ENCODE measurements at places on chromosomes 7 and 10.

DNA sequence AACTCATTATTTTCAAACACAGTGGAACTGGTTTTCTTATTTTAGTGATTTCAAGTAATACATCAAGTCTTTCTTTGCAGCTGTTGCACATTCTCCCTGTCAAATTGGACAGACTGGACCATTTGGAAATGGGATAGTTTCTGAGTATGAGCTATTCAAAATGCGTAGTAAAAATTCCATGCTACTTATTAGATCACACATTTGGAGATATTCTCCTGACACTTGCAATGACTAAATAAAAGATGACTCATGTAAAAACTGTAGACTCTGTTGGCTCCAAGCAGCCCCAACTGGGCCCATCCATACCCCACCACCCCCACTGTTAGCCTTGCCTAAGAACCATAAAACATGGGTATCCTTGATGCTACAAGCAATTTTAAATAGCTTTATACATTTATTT lies 25.9 kb upstream of the BICC1 start:
- DNase-seq: no peak

GRCh38 chr7:130966246-130967009 lies 232.4 kb upstream of the KLF14 start:
- DNase-seq: no peak

DNA sequence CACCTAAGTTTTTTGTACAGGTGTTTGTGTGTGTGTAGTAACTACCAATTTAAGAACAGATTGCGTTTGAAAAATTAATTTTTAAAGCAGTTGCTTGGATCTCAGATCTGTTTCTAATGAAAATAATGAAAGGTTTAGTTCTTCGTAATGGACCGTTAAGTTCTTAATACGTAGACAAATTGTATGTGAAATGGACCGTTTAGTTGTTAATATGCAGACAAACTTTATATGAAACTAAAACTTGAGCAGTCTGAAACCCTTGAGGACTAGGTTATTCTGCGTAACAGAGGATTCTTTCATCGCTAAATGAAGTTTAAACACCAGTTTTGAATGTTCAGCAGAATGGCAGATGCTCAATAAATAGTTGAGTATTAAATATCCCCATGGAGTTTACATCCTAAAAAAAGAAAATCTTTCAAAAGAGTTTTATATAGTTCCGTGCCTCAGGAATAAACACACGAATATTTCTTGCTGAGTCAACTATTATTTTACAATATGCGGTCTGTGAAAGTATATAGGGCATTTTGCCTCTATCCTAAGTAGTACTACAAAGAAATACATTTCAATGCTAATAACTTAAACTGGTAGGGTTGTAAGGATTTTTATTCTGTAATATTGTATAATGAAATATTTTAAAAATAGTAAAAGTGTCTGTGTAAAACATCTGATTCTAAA lies 1.2 kb downstream of the DBF4 start:
- no peak for DNase-seq

DNA sequence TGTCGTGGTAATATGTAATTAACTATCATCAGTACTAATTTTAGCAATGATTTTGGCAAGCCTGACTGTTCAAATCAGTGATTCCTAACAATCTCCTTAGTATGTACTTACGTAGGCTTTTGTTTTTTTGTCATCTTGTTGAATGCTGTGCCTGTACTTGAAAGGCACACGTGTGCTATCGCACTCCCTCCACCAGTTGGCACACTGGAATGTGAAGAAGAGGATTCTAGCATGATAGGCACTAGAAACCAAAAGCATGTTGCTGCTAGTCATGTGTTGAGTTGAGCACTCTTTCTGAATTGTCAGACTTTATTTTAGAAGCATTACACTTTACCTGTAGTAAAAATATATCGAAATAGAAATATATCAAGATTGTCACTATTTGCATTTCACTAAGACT lies 59.1 kb downstream of the TASOR2 start:
- DNase-seq: no peak

DNA sequence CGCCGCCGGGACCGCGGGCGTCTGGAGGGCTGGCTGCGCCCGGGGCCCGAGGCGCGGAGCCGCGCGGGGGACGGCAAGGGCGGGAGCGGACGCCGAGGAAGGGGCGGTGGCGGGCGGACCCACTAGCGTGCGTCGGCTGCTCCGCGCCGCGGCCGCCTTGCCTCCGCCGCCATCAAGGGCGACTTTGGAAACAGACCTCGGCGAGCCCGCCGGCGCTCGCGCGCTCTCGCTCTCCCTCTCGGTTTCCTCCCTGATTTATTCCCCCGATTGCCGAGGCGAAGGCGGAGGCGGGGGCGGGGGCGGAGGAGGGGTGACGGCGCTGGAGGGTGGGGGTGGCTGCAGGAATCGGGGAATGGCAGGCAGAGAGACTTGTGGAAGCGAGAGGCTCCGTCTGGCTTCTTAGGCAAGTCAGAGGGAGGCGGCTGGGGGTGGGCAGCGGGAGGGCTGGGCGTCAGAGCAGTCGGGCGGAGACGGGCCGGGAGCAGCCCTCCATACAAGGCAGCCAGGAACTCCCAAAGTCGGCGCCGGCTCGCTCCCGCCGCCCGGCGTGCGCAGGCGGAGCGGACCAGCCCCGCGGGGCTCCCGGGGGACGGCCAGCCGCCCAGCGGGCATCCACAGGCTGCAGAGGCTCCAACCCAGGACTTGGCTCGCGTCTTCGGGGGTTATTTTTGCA lies at the start of gene CACNA2D1:
TSS of gene CACNA2D1 (minus strand) at position 231 of the 673 bp plus-strand sequence.
- DNase-seq: no peak

DNA sequence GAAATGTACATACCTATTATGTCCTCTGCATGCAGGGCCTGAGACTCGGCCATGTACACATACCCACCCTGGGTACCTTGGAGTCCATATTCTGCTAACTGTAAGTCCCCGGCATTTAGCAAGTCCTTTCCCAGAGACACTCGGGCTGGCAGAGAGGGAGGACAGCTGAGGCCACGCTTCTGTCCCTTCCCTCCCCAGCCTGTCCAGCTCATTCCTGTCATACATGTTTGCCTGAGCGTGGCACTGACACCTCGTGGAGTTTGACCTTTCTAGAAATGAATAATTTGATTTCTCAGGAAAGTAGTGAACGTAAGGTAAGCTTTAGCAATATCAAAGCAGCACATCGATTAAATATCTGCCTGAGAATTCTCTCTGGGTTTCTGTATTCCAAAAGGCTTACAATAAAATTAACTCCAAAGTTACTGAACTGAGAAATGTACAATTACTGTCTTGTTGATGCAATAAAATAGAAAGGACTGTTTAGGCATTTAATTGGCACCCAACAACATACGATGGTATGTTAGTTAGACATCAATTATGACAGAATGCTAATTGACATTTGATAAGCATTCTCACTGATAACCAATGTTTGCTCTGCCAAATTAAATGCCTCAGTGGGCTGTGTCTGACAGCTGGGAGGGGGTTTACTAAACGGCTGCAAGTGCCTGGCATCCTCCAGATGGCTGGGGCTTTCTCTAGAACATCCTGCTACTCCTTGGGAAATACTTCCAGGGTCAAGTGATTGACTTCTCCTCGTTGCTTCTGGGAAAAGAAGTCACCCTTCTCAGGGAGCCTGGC lies 221.2 kb downstream of the CCSER2 start:
- no peak for DNase-seq

DNA sequence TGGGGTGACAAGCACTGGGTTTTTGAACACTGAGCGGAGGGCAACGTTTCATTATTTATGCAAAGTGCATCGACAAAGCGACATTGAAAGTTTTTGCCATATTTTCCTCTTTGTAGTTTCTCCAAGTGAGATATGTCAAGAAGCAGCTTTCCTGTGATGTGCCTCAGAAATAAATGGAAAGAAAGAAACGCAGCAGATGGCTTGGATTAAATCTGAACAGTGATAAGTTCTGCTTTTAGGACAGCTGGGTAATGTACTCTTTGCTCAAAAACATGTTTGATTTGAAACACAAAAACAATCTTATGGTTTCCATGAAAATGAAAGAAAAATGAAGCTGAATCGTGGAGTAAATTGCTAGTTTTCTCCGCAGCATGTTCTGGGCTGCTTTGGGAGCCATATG lies 166.3 kb downstream of the PTPRN2 start:
- DNase-seq: no peak

GRCh38 chr7:152860310-152860709 lies 100.8 kb downstream of the ACTR3B start:
- no peak for DNase-seq

DNA sequence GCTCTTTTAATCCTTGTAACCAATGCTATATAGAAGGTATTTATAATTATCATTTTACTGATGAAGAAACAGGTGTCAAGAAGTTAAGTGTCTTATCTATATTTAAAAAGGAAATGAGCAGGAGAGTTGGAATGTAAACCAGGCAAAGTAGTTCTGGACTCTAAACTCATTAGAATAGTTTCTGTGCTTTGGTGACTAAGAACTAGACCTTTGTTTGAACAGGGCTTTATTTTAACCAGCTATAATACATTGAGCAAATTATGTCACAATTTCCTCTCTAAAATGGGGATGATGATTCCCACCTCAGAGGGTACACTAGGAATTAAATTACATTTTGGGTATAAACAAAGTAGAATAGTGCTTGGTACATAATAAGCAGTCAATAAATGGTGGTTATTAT lies 236.0 kb downstream of the MAGI2 start:
- no peak for DNase-seq

DNA sequence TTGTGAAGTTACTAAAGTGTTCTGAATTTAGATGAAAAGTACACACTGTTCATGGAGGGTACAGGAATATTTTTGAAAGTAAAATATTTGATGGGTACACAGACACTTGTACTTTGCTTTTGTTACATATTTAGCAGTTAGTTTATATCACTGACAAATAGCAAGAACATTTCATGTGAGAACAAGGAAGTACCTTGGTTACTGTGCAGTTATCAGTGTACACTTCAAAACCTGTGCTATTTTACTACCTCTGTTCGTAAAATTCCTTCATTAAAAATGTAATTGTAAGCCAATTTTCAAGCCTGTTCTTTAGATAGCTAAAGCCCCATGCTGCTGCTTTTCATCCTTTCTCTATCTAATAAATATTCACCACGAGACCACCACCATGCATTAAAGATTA lies 39.8 kb upstream of the WASL start:
- DNase-seq: no peak

GRCh38 chr7:25595996-25596395 lies 367.7 kb upstream of the NPVF start:
- no peak for DNase-seq

GRCh38 chr7:116242759-116243158 lies 32.4 kb downstream of the TES start:
- DNase-seq: no peak

DNA sequence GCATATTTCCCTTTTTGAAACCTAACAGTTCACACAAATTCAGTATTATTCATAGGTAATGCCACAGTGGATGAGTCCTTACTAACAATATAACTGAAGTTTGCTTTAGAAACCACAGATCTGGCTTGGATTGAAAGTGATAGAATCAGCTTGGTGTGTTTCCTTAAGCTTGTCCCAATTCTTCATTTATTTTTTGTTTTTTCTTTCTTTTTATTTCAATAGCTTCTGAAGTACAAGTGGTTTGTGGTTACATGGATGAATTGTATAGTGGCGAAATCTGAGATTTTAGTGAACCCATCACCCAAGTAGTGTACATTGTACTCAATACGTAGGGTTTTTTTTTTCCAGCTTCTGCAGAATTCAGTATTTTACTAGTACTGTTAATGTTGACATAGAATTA lies 518.2 kb upstream of the SEMA3D start:
- DNase-seq: no peak

DNA sequence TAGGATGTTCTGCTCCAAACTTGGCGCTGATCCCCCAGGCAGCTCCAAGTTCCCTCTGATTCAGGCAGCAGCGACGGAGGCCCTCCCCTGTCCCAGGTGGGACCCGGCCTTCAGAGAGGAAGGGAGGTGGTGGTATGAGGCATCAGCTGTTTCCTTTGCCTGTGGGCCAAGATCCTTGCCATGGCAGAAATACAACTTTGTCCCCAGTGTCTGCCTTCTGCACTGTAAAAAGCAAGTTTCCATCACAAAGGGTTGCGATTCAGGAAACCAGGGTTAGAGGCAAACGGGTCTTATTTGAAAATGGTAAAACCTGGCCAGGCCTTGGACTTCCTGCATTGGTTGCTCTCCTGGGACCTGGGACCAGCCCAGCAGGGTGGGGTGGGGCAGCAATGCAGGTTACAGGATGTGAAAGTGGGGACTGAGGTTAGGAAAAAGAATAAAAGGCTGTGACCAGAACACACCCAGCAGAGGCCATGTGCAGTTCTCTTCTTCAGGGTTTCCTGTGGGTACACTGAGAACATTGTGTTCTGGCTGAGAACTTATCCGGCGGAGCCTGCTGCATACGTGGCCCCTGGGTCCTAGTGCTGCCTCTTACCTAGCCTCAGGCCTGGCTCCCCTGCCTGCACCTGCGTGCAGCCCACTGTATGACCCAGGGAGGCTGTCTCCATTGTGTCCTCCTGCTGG lies 25.1 kb upstream of the DDIT4 start:
- DNase-seq: peak; percentile 27

All from stimulated activated CD4-positive, alpha-beta T cell treated with anti-CD3 and anti-CD28 coated beads, Interleukin-1b, Interleukin-23, amount 100 ng/mL, for 1 hour (primary cell).